ENCODE measurements at places on chromosomes 11 and 22. TPM values are rescaled to one million over a fixed set of nuclear protein-coding genes. Genes with fewer than 3 reads are reported as not detected.
A peak's percentile ranks its signal among the peaks of the same experiment; 100 is the strongest.

GRCh38 chr22:21067901-21068680 lies 22.3 kb downstream of the LRRC74B start:
- DNase-seq = no peak

GRCh38 chr11:95296621-95297025 lies 65.6 kb upstream of the SESN3 start:
- no peak for DNase-seq

DNA sequence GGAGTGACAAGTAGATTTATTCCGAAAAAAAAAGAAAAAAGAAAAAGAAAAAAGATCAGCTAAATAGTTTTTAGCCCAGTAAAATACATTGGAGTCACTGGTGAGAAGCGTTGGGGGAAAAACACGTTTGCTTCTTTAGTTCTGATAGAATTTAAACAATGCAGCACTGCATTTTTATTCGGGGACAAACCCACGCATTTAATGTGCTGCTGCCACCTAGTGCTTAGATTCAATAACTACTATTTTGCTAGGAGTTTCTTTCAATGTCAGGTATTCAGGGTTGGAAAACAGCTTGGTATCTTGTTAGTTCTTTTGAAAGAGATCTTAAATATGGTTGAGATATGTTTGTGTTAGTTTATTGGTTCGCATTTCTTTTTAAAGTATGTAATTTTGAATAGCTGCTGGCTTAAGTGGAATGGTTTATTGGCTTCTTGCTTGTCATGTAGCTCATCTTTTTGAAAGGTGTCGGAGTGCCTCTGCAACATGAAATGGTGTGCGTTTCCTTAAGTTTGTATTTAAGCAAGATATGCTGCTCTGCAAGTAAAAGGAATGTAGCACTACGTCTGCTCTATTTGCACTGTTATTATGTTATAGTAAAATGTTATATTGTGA lies 41.9 kb downstream of the SVIP start:
- DNase-seq = peak; percentile 78

The TBX1 gene
- total RNA-seq = 0.09 TPM

The CDC42EP2 gene
- total RNA-seq = 3.0 TPM

The GAL gene
- total RNA-seq = 0.92 TPM

The RIC3 gene
- 7.2 TPM for total RNA-seq

DNA sequence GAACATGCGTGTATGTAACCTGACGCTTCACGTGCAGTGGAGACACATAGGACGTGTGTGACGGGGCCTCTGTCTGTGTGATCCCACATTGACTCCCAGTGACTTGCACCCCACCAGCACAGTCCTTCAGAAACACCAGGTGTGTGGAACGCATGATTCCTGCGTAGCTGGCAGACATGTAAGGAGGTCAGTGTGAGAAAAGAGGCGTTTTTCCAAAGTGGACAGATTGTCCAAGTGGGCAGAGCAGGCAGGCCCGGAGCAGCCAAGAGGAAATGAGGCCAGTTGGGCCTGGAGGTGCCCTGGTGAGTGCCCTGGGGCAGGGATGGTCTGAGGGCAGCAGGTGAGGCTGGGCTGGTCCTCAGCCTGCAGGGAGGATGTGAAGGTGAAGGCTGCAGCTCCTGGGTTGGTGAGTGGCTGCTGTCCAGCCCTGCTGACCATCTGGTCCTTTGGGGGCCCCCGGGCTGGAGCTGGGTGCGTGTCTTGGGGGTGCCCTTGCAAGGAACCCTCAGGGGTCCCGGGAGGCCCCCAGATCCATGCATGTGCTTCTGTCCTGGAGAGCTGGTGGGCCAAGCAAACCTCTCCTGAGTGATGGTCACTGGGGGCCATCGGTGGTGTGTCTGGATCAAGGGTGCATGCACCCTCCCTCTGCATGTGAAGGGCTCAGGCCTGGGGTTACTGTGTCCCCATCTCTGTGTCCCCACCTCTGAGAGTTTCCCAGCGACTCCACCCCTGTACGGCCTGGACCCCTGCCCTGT lies 26.6 kb downstream of the SHANK3 start:
- DNase-seq = no peak

- DNase-seq = no peak
These were observed 1.4 kb downstream of the FLRT1 start for GRCh38 chr11:64037027-64037634.

DNA sequence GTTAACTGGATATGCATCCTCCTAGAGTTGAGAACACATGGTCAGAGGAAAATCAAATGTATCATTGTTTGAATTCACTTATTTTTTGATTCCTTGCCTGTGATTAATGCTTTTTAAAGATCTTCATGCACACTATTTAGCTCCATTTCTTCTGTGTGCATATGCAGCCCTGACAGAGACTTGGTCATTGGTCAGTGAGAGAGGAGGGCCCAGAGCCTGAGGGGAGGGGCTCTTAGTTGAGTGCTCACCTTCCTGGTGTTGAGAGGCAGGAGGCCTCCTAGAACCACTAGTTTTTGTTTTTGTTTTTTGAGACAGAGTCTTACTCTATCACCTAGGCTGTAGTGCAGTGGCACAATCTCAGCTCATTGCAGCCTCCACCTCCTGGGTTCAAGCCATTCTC lies 48.9 kb downstream of the TNRC6B start:
- DNase-seq = no peak

GRCh38 chr11:74257959-74258553 lies 53.4 kb downstream of the P4HA3 start:
- DNase-seq = no peak

- DNase-seq = no peak
These were observed 15.4 kb upstream of the MTNR1B start for GRCh38 chr11:92954003-92954402.

DNA sequence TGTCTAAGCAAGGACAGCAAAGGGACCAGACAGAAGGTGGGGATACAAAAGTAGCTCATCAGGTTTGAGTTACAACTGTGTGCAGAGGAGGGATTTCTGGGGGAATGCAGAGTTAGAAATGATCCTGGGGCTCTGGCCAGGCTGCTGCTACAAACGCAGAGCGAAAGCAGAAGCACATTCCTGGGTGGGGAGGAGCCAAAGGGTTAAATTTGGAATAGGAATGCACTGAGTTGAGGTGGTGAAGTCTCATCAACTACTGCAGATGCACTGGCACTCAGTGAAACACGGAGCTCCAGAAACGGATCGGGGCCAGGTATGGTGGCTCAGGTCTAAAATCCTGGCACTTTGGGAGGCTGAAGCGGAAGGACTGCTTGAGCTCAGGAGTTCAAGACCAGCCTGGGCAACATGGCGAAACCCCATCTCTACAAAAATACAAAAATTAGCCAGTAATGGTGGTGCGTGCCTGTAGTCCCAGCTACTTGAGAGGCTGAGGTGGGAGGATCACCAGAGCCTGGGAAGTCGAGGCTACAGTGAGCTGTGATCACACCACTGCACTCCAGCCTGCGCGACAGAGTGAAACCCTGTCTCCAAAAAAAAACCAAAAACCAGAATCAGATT lies 3.2 kb downstream of the CHKA start:
- DNase-seq = no peak

- no peak for DNase-seq
These were observed 25.2 kb downstream of the MUC6 start for GRCh38 chr11:1011320-1011698.

The RAG2 gene
- total RNA-seq = not detected

The SLC22A6 gene
- total RNA-seq = not detected

The SEC14L3 gene
- not detected for total RNA-seq

DNA sequence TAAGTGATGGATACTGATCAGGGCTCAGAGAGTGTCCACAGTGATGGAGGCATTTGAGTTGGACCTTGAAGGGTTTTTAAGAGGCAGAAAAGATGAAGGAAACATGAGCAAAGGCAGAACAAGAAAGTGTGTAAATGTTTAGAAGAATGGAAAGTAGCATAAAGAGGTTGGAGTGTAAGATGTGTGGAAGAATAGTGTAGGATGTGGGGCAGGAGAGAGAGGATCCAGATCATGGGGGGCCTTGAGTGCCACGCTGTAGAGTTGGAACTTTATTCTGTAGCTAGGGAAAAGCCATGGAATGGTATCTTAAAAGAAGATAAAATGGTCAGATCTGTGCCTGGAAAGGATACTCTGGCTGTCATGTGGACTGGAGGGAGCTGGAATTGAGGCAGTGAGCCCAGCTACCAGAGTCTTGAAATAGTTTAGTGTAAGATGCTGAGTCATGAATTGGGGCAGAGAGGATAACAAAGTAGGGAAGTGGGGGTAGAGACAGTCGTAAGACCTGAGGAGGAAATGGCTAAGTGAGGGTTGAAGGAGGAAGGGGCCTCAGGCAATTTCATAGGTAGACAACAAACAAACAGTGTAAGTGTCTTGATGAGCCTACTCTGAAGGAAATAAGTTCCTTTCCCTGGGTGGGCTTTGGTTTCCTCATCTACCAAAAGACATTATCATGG lies 6.7 kb downstream of the KCNE3 start:
- no peak for DNase-seq

GRCh38 chr11:32830796-32831195 lies 1.1 kb downstream of the PRRG4 start:
- no peak for DNase-seq
